Cardiac muscle cell (in vitro differentiated cells and primary cell): ENCODE measurements at places on chromosomes 1 and 21.

- no peak for DNase-seq
Measured at GRCh38 chr1:225578251-225578977, 74.5 kb downstream of the ENAH start.

DNA sequence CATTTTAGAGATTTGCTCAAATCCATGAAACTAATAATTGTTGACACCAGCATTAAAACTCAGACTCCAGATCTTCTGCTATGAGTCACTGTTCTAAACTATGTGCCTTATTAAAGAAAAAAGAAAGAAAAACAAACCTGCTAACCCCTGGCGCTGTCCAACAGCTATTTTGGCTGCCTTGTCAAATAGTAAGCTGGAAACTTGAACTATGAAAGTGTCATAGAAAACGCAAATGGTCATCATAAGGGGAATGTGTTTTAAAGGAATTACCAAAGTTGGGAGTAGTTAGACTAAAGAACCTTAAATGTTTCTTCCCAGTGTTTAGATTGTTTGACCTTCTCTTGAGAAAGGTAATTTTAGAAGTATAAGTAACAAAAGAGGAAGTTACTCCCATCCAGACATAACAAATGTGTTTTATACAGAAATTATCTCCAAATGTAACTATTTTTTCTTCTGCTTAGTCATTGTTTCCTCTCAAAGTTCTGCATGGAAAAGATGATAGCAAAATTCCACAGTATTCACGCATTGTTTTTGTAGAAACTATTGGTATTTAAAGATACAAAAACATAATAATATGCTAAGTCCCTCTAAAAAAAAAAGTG is 272.4 kb downstream of the TPR start:
- DNase-seq: peak; percentile 6

DNA sequence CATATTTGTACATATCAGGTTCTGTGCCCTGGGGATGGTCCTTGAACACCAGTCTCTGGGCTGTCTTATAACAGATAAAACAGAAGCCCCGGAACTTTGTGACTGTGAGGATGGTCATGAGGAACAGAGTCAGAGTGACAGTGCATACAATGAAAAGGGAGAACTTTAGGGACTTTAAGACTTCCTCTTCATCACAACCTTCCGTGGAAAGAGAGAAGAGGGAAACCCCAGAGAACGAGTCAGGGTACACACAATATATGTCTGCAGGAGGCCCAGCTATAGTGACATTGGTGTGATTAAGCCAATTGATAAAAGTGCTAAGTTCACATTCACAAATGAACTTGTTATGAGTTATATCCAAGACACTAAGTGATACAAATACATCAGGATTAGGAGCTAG is 32.1 kb downstream of the TLR5 start:
- DNase-seq: no peak

DNA sequence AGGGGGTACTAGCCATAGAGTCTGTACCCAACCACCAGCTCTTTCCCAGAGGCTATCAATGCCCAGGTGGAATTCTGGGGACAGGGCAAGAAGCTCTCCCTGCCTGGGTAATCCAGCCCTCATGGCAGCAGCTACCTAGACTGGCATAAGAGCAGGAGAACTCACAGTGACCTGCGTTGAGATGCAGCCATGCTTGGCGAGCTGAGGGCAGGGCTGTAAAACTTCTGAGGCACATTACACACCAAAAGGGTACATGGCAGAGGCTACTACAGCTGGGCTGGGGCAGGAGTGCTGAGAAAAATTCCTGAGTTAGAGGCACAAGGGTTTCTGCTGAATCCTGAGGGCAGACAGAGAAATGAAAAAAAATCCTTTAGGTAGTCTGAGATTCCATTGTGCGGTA is 927.9 kb upstream of the B3GALT2 start:
- DNase-seq: no peak

DNA sequence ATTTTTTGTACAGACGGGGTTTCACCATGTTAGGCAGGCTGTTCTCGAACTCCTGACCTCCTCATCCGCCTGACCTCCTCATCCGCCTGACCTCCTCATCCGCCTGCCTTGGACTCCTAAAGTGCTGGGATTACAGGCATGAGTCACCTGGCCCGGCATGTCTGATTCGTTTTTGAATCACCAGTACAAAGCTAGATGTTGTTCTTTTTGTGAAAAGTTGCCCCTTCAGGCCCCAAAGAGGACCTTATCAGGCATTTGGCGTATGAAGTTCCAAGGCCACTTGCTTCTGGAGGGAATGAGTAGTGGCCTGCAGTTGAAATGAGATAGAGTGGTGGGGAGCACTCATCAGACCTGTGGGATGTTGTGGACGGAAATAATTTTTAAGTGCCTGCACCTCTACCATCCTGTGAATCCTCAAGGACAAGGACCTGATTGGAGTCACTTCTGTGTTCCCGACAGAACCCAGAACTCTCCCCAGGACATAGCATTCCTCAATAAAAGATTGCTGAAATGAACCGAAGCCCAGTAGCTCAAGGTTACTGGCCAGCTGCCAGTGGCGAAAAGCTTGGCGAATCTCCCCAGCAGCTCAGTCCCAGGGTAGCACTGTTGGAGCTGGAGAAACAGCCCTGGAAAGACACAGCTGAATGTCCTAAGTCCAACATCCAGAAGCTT is 50.1 kb downstream of the NDUFS5 start:
- DNase-seq: no peak

- no peak for DNase-seq
Measured at GRCh38 chr1:234586892-234587485, 23.0 kb downstream of the IRF2BP2 start.

- no peak for DNase-seq
Measured at GRCh38 chr21:32147041-32147440, 131.8 kb downstream of the MIS18A start.

GRCh38 chr1:87394982-87395381 is 66.3 kb downstream of the LMO4 start:
- DNase-seq: no peak

GRCh38 chr1:91751275-91751674 is 134.7 kb downstream of the TGFBR3 start:
- DNase-seq: peak; percentile 84

DNA sequence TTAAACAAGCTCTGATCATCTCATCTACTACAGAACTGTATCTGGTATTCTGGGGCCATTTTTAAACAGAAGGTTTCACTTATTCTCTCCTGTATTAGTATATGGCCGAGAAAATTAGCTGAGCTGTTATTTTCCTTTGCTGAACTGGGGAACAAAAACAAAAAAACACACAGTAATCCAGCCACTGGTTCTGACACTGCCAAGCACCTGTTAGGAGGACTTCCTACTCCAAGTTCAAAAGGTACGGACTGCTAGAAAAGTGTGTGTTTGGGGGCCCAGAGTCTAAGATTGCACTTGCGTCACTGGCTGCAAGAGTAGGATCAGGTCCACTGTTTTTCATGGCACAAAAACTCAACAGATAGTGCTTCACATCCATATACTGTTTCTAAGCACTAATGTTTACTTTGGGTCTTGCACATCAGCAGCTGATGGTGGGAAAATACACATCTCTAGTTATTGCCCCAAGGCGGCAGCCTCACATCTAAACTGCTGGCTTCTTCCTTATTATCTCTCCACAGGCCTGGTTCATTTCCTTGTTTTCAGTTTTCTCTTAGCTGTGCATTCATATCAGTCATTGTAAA is 226.1 kb downstream of the FGGY start:
- DNase-seq: no peak

GRCh38 chr1:19344372-19344810 is 32.3 kb downstream of the SLC66A1 start:
- peak; percentile 57 for DNase-seq

- DNase-seq: no peak
Measured at GRCh38 chr1:217482356-217483102, 148.4 kb downstream of the GPATCH2 start.

DNA sequence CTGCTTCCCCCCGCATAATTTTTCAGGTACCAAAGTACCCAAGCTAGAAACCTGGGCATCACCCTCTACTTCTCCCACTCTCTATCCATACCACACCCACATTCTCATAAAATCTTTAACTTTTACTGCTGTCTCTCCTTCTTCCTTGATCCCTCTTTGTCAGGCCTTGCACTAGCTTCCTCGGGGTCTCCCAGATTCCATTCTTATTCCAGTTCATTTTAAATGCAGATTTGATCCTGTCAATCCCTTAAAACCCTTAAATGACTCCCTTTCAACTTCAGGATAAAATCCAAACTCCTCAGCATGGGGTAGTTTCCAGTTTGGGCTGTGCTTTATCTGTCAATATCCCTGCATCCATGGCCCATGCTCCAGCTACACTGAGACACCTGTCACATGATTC is 343.5 kb downstream of the PBX1 start:
- no peak for DNase-seq

DNA sequence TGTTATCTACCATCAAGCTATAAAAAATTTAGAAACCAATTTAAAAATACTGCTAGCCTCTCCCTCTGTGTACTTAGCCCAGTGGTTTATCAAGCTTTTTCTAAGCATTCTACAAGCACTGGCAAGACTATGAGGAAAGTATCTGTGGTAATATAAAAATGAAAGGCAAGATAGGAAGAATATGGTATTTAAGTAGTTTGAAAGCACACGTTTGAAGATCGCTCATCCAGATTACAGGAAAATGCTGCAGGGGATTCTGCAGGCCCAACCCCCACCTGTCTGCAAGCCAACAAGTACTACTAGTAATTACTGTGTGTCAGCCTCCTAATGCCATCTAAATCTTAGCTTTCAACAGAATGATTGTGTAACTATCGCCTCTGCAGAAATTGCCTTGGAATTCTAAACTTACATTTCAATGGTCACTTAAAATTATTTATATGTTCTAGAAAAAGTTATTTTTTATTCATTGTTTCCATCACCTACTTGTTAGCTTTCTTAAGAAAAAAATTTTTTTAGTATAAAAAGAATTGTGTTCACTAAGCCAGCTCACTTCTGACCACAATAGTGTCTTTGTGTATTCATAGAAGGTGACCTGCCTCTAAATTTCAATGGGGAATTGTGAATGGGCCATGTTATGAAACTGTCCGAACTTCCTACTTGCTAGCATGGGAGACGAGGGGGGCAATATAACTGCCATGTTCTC is 8.5 kb downstream of the ERRFI1 start:
- peak; percentile 64 for DNase-seq

- DNase-seq: peak; percentile 79
Measured at GRCh38 chr1:167629681-167630567, at the start of gene RCSD1. RCSD1 (plus strand) TSS chr1:167630232; CDS start chr1:167630424, 192 bp downstream.

DNA sequence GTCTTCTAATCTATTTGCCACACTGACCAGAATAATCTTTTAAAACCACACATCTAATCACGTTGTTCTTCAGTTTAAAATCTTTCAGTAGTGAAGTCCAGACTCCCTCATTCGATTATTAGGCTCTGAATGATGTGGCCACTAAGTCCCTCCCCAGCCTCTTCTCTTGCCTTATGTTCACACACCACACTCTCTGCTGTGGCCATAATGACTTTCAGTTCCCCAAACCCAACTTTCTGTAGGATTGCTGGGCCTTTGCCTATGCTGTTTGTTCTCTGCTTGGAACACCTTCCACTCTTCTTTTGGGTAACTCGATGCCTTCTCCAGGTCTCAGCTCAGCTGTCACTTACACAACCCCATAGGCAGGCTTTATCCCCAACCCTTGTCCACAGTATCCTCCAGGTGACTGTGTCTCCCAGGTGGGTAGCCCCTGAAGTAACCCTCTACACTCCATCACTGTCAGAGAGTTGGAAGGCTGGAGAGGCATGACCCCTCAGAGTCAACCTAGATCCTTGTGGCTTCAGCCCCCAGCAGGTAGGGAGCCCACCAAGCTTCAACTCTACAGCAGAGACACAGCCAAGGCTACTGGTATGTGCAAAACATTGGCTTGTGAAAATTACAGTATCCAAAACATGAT is 8.4 kb upstream of the SLC37A1 start:
- no peak for DNase-seq

GRCh38 chr1:31467005-31467674 is 54.1 kb downstream of the SERINC2 start:
- no peak for DNase-seq

GRCh38 chr1:17839641-17840196 is 84.6 kb downstream of the ACTL8 start:
- no peak for DNase-seq

DNA sequence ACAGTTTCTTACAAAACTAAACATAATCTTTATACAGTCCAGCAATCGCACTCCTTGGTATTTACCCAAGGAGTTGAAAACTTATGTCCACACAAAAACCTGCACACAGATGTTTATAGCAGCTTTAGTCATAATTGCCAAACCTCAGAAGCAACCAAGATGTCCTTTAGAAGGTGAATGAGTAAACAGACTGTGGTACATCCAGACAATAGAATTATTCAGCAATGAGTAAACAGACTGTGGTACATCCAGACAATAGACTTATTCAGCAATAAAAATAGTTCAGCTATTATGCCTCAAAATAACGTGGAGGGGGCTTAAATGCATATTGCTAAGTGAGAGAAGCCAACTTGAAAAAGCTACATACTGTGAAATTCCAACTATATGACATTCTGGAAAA is 87.0 kb upstream of the GALNT2 start:
- no peak for DNase-seq

GRCh38 chr1:246661451-246661850 is 62.8 kb upstream of the SCCPDH start:
- no peak for DNase-seq
